Stimulated activated CD4-positive, alpha-beta T cell treated with anti-CD3 and anti-CD28 coated beads, Interleukin-4, amount 100 ng/mL, for 1 hour (primary cell): ENCODE measurements at places on chromosomes 2 and 18.

GRCh38 chr2:181197140-181197760 lies 216.8 kb downstream of the UBE2E3 start:
- no peak for DNase-seq

GRCh38 chr2:227214622-227215041 lies 50.2 kb downstream of the COL4A3 start:
- DNase-seq = no peak

GRCh38 chr18:12645254-12645653 lies 12.7 kb downstream of the SPIRE1 start:
- DNase-seq = no peak

- no peak for DNase-seq
Measured at GRCh38 chr18:1244397-1245122, 339.9 kb downstream of the ADCYAP1 start.

DNA sequence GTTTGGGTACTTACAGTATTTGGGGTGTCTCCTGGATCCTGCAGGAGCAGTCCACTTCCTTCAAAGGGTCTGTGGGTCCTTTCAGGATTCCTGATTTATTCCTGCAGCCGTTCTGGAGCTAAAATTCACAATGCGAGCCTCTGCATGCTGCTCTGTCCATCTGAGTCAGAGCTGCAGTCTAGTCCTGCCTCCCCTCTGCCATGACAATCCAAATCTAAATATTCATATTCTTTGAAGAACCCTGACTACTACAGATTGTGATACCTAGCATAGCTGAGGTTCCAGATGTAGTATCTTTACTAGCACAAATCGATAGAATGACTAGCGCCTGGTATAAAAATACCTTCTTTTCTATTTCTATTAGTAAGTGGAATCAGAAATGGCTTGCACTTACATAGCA lies 31.3 kb upstream of the GAREM1 start:
- no peak for DNase-seq

DNA sequence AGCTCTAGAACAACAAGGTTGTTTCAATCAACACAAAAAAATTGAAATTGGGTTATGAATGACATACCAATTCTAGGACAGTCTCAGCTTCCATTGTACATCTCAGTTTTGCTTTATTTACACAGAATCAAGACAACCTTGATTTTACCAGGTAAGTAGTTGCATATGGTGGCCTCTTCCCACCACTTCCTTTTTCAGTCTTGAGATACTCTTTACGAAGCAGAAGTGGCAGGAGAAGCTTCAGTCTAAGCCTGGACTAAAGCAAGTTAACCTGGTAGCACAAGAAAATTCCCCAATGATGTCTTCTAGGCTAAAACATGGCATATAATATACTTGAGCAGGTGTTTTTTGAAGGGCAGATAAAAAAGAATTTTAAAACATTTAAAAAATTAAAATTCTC lies 10.7 kb upstream of the FAM136A start:
- no peak for DNase-seq

DNA sequence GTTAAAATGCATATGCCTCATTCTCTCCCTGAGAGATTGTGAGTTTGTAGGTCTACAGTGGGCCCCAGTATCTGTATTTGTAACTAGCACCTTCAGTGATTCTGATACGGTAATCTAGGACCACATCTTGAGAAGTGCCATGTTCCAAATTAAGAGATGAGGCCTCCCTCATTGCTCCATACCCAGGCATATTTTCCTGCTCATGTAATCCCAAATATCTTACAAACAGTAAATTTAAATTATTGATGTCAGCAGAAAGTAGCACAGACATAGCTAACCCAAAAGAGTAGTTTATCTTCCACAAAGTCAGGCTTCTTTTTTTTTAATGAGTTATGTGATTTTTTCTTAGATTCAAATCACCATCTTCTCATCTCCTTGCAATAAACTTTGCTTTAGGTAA lies 263.8 kb downstream of the SETBP1 start:
- DNase-seq = no peak

DNA sequence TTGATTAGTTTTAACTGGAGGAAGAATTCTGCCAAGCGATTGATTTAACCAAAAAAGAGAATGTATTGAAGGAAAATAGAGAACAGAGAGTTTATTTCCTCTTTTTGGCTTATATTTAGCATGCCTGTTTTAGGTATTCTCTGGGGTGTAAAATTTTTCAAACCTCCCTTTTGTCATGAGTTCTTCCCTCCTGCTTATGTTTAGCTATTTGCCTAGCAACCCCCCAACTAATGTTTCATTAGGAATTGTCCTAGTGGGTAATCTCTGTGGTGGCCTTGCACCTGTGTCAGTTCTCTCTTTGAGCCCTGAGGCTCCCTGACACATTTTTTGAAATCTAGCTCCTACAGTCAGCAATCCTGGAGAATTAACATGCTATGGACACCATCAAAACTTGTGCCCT lies 12.5 kb upstream of the REG1B start:
- no peak for DNase-seq

- DNase-seq = no peak
Measured at GRCh38 chr2:60275958-60276357, 277.5 kb downstream of the BCL11A start.

DNA sequence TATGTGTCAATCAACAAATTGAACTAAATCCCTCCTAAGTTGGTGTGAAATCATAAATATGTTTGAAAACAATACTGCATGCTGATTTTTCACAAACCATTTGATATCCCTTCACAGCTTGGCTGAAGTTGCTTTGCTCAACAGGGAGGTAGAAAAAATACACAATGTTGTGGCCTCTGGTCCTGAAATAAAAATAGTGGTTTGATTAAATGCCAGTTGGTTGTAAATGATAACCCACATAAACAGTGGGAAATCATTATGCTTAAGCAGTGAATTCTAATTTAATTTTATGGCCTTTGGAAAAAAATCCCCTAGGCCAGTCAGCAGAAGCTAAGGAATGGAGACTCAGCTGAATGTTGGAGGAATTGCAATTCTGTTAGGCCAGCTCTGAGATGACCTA lies 359.4 kb upstream of the CWC22 start:
- DNase-seq = no peak
